ENCODE measurements at places on chromosomes 5 and 9.

GRCh38 chr9:23598994-23599393 is 227.0 kb downstream of the ELAVL2 start:
- peak; percentile 11 for DNase-seq

- DNase-seq, result no peak
Measured at GRCh38 chr5:9104571-9105339, 441.1 kb downstream of the SEMA5A start.

- DNase-seq, result no peak
Measured at GRCh38 chr5:80277191-80277590, 21.3 kb upstream of the SERINC5 start.

DNA sequence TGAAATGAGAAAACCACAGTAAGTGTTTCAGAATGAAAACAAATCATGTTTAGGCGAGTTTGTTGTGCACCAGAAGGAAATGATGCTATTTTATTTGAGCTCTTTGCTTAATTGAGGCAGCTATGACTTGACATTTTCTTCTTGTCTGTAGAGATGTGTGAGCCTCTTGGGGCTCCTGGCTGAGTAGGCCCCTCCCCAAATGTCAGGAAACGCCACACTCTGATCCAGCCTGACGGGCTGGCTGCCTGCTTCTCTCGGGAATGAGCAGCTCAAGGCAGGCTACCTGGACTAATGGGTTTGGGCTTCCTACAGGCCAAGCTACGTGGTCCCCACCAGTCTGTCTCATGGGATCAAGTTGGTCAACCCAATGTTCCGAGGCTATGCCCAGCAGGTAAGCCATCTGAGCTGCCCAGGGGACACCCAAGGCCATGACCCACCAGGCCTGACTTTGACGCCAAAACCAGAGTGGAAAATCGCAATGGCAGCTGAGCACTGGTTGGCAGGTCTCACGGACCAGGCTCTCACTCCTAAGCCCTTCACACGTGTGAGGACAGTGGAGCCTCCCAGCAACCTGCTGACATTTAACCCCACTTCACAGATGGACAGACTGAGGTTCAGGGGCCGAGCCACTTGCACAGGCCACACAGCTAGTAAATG is 29.9 kb downstream of the USP20 start:
- DNase-seq, result no peak

DNA sequence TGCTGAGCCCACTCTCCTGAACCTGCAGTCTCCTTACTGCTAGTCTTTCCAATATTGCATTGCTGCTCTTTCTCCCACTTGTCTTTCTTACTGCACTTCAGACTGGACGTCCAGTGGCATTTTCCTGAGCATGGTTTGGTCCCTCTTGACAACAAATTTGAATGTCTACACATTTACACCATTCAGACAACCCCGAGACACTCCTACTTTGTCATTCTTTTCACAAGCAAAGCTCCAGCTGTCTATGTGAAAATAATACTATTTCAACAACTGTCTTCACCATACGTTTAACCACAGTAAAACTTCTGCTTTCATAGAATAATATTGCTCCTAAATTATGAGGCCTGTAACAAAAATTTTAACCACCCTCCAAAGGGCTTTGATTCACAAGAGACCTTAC is 10.4 kb upstream of the APTX start:
- no peak for DNase-seq

GRCh38 chr5:43469671-43470391 is 13.8 kb downstream of the TMEM267 start:
- no peak for DNase-seq

DNA sequence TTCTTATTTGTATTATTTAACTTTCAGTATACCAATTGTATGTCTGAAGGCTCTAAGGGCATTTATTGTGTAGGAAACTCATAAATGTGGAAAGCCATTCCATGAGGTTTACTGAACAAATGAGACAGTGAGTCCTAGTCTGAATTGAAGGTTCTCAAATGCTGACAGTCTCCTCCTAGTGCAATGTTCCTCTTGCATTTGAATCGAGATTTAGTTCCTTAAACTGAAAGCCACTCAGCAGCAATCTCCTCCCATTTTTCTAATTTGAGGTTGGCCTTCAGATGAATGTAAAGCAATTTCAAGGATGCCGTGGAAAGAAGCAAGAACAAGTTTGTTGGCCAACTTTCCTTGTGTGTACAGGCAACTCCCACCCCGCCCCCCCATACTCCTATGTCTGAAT is 493.2 kb upstream of the KLF4 start:
- DNase-seq, result no peak

DNA sequence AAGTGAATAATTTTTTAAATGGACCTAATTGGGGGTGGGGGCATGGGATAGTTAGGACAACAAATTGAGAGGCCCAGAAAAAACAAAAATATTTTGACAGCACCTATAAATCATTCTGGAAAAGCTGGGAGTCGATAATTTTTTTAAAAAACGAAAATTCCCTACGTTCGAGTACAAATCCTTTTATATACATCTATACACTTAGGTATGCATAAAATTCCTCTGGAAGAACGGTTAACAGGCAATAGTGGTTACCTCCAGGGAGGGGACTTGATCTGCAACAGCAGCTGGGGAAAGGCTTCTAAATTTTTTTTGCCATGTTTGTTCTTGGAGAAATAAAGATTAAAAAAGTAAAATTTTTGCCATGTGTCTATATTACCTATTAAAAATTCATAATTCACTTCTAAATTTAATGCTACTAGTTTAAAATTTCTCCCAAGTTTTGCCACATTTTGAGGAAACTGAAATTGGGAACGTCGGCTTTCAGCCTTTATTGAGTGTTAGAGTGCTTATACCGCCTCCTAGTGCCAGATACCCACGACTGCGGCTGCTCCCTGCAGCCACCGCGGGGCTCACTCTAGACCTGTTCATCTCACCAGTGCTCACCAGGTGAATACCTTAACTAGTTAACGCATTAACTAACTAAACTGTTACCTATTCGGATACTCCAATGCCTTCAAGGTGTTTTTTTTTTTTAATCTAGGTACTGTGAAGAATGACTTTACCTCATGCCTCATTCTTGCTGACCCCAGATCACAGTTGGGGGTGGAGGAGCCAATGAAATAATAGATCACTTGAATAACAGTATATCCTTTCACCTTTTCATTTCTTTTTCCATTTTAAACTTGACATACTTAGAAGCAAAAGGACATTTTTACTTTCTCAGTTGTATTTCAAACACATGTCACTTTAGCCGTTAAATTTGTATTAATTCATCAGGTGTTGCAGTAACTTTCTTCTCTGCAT is 1.8 kb upstream of the BHMT start:
- DNase-seq, result peak; percentile 26

DNA sequence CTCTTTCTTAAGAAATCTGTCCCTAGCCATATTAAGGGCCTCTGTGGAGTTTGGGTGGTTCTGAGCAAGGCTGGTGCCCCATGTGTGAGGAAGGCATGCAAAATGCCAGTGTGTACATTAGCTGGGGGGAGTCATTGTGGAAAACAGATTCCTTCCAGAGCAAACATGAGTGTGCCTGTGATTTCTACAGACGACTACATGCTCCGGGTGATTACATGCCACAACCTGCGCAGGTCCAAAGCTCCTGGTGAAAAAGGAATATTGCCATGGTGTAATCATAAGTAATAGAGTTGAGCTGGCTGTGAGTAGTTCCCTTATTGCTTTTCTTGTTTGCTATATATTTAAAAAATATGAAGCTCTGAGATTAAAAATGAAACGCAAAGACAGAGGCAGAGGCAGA is 102.1 kb downstream of the ACER2 start:
- no peak for DNase-seq

DNA sequence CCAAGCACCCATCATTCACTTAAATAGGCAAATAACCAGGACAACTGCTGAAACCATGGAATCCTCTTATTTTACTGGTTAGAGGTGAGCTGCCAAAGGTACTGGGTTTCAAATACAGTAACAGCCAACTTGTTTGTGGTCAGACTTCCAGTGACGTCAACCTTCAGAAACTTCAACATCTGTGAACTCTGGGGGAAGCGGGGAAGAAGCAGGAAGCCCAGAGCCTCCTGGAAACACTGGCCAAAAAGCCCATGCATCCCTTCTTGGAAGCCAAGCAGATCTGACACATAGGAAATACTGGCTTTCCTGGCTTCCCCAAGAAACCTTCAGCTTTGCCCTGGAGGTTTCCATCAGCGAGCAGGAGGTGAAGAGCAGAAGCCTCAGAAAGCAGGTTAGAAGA is 4.9 kb upstream of the FRRS1L start:
- no peak for DNase-seq

GRCh38 chr5:72611118-72611730 is 104.0 kb upstream of the ZNF366 start:
- peak; percentile 82 for DNase-seq

GRCh38 chr5:52947208-52947607 is 41.9 kb upstream of the ITGA2 start:
- no peak for DNase-seq

DNA sequence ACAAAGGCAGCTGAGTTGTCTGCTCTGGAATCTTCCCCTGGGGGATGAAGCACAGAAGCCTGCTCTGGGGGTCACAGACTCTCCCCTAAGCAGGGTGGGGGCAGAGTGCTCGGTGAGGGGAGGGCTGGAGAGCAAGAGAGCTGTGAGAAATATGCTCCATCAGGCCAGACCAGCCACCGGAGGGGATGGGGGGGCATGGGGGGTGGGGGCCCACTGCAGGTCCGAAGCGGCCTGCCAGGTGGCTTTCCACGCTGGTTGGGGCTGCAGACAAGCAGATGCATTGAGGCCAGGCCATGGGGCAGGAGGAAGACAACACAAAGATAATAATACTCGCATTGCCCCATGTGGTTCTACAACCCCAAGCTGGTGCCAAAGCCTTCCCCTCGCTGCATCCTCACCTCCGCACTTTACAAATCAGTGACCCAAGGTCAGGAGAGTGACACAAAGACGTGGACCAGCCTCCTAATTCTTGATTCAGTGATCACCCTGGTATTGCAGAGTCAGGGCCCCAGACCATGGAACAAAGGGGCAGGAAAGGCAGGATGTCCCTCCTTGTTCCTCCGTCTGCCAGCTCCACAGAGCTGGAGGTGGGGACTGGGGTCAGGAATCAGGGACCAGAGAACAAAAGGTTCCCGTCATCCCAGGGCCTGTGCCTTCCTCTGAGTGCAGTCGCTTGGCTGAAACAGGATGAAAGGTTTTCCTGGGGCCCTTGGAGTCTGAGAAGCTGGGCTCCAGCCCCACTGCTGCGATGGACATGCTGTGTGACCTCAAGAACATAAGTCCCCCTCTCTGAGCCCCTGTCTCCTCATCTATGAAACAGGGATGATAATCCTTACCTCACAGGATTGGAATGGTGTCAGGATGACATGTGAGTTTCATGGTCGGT is 37.2 kb upstream of the GABRP start:
- no peak for DNase-seq

- DNase-seq, result no peak
Measured at GRCh38 chr5:43040287-43041098, at the start of gene ANXA2R. ANXA2R (minus strand) TSS chr5:43040319; CDS start chr5:43040046, 273 bp downstream.

DNA sequence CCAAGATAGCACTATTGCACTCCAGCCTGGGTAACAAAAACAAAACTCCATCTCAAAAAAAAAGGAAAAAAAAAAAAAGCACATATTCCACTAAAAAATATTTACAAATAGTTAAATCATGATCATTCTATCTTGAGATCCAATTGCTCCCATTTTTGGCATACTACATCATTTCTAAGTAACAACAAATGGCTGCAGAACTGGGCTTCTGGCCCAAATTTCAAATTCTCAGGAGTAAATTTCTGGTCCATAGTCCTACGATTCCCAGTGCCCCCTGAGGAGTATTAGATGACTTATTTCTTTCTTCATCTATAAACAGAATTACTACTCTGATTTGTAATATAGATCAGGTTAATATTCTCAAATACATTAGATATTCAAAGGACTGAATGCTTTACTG is 62.1 kb downstream of the CEMIP2 start:
- DNase-seq, result no peak

GRCh38 chr9:2597483-2597882 is 24.1 kb upstream of the VLDLR start:
- DNase-seq, result no peak

DNA sequence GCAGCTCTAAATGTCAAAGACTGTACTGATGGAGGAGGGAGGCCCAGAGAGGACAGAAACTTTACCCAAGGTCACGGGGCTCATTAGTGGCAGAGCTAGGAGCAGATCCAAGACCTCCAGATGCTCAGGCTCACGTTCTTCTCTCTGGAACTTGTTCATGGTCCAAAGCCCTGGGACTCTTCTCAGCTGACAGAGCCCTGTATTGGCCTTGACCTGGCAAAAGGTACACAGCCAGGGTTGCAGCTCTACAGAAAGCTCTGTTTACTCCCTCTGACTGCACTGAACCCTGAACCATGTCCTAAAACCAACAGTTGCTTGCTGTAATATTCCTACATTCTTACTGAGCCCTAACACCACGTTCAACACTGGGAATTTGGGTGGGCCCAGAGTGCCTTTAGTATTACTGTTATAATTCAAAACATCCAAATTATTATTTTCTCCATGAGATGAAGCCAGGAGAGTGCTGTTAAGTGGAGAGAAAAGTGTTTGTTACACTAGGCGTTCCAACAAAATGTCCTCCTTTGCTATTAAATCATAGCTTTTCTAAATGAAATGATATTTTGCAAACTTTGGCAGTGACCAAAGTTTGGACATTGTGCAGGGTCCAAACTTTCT is 602.4 kb upstream of the CLINT1 start:
- no peak for DNase-seq

GRCh38 chr5:173973616-173973969 is 15.4 kb upstream of the C5orf47 start:
- peak; percentile 33 for DNase-seq

DNA sequence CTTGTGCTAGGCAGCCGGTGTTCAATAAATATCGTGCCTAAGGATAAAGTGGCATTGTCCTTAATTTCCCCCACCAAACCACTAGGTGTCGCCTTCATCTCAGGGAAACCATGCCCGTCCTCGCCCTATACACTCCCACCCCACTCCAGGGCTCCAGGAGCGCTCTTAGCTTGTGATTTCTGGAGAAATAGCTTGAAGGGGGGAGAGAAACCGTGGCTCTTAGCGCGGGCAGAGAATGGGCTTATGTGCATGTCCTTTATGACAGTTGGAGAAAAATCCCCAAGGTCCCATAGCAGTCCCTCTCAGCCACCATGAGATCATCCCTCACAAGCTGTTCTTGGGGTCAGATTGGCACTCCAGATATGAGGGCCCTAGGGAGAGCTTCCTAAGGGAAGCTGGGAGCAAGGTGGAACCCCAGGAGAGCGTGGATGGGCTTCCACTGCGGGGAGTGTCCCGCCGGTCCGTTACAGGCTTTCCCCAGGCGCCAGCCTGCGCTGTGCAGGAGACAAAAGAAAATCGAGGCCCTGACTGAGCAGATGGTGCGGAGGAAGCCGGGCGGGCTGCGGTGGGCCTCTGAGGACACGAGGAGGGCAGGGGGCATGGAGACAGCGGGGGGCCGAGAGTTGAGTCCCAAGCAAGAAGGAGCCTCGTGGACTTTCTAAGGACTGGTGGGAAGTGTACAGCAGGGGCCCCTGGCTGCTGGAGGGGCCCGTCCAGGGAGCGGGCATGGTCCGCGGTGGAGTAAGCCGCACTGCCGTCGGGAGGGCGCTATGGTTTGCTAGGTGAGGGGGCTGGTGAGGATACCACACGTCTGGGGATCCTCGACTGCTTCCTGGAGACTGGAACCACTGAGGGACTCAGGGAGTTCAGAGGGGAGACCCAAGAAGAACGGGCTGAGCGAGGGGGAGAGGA is 750 bp upstream of the NPR2 start:
- peak; percentile 77 for DNase-seq

GRCh38 chr5:113204525-113205161 is 228.0 kb downstream of the DCP2 start:
- peak; percentile 11 for DNase-seq

Data from T47D (cell line).